ENCODE measurements at places on chromosomes 5 and 9.

- DNase-seq, result peak; percentile 60
Measured at GRCh38 chr5:80082731-80083100, 47.6 kb downstream of the THBS4 start.

DNA sequence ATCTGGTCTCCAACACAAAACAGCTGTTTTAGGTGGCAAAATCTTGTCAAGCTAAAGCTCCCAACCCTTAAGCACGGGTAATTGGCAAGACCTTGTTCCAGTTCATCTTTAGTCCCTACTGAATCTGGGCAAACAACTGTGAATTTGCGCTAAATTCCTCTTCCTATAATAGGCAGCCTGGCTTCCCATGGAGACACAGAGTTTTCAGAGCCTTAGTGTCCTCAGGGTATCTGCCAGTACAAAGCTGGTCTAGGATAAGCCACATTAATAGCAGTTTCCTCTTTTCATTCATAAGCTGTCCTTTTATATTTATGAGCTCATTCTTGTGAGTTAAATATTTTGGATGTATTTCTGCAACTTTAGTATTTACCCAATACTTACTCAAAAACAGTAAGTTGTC lies 59.5 kb downstream of the FGF10 start:
- no peak for DNase-seq

GRCh38 chr5:139402561-139403158 lies 1.2 kb downstream of the SPATA24 start:
- peak; percentile 40 for DNase-seq

- no peak for DNase-seq
Measured at GRCh38 chr9:87148331-87149104, 201.2 kb upstream of the GAS1 start.

DNA sequence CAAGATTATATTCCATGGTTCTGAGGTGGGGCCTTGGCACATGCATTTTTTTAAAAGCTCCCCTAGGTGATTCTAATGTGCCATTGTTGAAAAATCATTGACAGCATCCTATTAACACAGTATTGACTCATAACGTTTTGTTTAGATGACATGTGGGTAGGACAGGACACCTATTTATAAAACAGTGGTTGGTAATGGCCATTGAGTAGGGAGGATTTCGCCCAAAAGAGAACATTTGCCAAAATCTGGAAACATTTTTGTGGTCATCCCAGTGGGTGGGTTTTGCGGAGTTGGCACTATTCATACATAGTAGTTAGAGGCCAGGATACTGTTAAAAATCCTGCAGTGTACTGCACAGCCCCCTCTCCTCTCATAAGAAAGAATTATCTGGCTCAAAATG lies 6.4 kb upstream of the CHD1 start:
- DNase-seq, result no peak

GRCh38 chr9:99162759-99163364 lies 57.9 kb downstream of the TGFBR1 start:
- peak; percentile 25 for DNase-seq

- DNase-seq, result no peak
Measured at GRCh38 chr9:130713286-130713960, 19.8 kb downstream of the EXOSC2 start.

- DNase-seq, result no peak
Measured at GRCh38 chr9:136572003-136572827, 26.4 kb upstream of the NOTCH1 start.

GRCh38 chr5:34587355-34588241 lies 68.5 kb upstream of the RAI14 start:
- DNase-seq, result no peak

DNA sequence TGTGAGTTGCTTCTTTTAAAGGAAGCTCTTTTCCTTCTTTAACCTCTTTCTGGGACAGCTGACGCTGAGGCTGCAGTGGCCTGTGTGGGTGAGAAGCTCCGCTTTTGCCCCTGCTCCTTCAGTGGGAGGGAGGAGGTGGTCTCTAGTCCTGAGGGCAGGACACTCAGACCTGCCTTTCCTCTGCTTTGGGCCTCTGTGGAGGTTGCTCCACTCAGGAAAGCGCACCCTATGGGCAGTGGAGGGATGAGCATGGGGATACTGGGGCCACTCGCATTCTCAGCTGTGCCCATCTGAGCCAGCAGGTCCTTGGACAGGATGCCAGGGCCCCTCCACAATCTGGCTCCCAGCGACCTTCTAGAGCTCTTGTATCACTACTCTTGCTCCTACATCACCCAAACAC lies 111.5 kb downstream of the NSG2 start:
- DNase-seq, result no peak

- peak; percentile 81 for DNase-seq
Measured at GRCh38 chr9:15299374-15299939, 7.6 kb downstream of the TTC39B start.

DNA sequence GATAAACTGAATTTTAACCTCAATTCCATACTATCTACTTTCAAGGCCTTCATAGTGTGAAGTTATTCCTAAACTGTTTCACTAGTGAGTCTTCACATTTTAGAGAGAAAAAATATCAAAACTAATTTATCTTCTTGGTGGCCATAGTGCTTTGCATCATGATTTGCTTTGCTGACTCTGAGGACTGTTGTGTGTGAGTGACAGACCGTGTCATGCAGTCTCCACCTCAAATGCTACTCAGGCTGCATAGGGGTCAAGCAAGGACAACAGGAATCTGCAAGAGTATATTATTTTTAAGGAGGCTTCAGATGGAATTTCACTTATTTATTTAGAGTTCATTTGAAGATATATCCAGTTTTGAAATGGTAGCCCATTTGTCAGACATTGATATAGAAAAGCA lies 34.5 kb downstream of the MACIR start:
- no peak for DNase-seq

DNA sequence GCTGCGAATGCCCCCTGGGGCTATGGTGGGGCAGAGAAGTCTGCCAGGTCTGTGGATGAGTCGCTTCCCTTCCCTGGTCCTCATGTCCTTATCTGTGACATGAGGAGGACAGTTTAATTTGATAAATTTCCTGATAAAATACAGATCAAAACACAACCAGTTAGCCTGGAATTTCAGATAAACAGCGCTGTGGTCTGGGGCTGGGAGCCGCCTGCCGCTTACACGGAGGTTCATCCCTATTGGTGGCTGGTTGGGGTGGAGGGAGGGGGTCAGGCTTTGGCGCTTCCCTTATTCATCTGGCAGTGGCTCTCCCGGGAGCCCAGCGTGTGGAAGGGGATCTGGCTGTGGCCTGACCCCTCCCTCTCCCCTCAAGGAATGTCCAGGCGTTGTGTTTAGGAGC lies 17.9 kb downstream of the CRB2 start:
- DNase-seq, result no peak

DNA sequence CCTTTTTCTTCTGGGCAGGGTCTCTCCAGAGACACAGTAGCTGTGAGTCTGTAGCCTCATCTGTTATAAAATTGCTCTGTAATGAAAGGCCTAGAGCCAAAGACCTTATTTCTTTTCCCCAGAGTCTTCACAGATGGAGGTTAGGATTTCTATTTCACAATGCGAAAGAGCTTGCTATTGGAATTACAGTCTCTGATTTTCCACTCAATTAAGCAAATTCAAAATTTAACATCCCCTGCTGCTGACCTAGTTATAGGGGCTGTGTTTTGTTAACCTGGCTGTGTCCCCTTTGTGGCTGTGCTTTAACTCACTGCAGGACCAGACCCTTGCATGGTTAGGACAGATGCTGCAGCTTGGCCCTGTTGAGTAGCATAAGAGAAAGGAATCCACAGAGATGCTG lies 190.3 kb upstream of the NMUR2 start:
- DNase-seq, result no peak

GRCh38 chr5:151026679-151027078 lies 6.3 kb downstream of the GPX3 start:
- DNase-seq, result no peak

GRCh38 chr9:74496819-74497747 lies at the start of gene RORB:
Gene RORB (plus strand): TSS chr9:74497335. CDS start chr9:74497977, 642 bp downstream.
- DNase-seq, result peak; percentile 66
